ENCODE measurements at places on chromosomes 1 and 21.

DNA sequence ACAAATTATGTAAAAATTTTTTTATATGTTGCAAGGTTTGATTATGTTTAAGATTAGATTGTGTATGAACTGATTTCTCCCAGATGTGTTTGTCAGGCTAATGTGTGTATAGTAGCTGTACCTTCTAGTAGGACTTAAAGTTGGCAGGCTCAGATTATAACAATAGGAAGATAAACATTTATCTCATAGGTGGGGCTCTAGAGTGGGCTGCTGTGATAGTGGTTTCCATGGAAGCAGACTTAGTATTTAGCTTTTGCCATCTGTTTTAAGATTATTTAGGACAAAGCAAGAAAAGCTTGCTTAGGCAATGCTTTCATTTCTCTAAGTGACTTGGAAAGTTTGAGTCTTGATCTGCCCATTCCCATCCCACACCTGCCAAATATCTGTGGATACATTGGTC is 187.7 kb upstream of the CACYBP start:
- no peak for DNase-seq

DNA sequence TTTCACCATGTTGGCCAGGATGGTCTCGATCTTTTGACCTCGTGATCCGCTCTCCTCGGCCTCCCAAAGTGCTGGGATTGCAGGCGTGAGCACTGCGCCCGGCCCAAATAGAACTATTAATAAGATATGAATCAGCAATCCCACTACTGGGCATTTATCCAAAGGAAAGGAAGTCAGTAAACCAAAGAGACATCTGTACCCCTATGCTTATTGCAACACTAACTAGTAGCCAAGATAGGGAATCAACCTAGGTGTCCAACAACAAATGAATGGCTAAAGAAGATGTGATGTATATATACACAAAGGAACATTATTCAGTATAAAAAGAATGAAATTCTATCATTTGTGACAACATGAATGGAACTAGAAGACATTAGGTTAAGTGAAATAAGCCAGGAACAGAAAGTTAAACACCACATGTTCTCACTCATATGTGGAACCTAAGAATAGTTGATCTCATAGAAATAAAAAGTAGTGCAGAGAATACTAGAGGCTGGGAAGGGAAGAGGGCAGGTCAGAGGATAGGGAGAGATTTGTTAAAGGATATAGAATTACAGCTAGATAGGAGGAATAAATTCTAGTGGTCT is 48.8 kb downstream of the XPR1 start:
- no peak for DNase-seq

DNA sequence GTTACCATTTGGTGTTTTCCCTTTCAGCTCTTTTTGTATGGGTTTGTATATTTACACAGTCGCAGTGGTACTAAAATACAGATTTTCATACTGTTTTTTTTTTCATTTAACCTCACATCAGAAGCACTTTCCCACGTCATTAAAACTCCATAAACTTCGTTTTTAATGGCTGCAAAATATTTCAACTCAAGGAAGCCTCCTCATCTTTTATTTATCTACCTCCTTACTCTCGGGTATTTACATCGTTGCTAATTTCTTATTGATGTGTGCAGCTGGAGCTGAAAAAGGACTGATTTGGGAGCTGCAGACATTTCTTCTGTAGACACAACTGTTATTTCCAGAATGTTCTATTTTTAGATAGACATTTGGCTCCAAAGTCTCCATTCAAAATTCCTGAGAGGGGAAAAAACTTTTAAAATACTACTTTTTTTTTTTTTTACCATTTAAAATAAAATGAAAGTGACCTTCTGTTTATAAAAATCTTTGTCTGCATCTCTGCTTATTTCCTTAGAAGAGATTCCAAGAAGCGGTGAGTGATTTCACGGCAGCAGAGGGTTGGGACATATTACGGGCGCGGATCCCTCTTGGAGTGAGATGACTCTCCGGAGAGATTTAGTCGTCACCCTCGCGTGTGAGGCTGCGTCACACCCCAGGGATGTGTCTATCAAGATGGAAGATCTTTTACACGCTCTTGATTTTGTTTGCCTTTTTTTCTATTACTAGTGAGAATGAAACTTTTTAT is 10.1 kb downstream of the RUNX3 start:
- peak; percentile 49 for DNase-seq

- peak; percentile 79 for DNase-seq
Observed at GRCh38 chr1:201506557-201507359, at the start of gene CSRP1. Gene CSRP1, minus strand, starts transcription at chr1:201507123. Its CDS starts 10,820 bp downstream, at chr1:201496303.

- DNase-seq: peak; percentile 88
Observed at GRCh38 chr1:3491291-3492246, 37.1 kb downstream of the ARHGEF16 start.

DNA sequence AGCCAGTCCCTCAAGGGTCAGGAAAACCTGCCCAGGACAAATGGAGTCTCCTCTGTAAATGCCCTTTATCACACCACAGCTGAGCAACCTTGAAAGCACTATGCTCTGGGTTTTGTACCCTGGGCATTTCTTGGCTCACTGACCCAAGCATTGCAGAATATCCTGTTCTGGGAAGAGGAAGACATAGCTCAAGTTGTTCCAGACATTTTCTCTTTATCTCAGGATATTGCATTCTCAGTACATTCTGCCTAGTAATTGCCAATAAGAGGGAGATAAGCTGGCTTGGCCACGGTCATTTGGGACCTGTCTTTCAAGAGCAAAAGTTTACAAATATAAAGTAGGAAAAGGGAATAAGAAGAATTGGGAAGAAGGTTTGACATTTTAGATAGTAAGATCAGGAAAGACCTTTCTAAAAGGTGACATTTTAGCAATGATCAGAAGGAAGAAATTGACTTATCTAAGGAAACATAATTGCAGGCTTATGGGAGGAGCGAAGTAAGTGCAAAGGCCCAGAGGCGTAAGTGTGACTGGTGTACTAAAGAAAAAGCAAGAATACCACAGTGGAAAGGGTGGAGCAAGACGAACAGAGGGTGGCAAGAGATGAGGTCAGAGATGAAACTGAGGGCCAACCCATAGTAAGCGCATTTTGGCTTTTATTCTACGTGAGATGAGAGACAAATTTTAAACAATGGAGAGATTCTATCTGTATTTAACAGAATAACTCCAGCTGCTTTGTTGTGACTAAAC is 394.0 kb upstream of the CXADR start:
- no peak for DNase-seq

DNA sequence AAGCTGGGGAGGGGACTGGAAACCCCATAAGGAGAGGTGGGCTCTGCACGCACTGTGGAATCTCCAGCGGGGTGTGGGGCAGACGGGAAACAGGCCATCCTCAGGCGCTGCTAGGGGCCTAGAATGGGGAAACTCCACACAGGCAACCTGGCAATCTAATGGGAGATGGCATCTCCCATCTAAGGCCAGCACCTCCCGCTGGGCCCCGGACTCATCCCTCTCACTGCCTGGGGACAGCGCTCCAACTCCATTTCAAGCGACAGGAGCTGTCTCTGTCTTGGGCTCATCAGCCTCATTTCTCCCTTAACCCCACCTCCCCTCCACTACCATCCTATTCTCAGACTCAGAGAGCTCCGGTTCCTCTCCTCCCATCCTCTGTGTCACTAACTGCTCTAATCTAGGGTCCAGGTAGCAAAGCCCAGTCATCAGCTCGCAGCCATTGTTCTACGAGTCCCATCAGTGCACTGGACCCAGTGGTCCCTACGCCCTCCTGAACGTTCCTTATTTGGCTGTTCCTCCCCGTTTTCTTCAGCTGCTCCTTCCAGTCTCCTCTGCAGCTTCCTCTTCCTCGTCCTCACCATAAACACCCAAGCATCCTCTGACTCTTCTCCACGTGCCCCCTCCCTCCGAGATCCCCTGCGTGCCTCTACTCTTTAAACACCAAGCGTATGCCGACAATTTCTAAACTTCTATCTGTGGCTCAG is 93.4 kb upstream of the CASZ1 start:
- DNase-seq: no peak

GRCh38 chr1:172533513-172534151 is 682 bp downstream of the SUCO start:
- DNase-seq: peak; percentile 13

Data from stimulated activated CD4-positive, alpha-beta T cell treated with anti-CD3 and anti-CD28 coated beads, Interleukin-12 subunit alpha, Interleukin-12 subunit beta, amount 100 ng/mL, for 4 hours (primary cell).